ENCODE measurements at places on chromosomes 6 and 20. TPM values are rescaled to one million over a fixed set of nuclear protein-coding genes. Genes with fewer than 3 reads are reported as not detected.

The CDYL gene
- total RNA-seq = 27.7 TPM

The PLCG1 gene
- 186 TPM for total RNA-seq

The HUS1B gene
- total RNA-seq = 3.6 TPM

The MEP1A gene
- total RNA-seq = not detected

The ZNF831 gene
- 1.0 TPM for total RNA-seq

The SASH1 gene
- 255 TPM for total RNA-seq

The BHLHE23 gene
- not detected for total RNA-seq

The SMLR1 gene
- not detected for total RNA-seq

The DUSP15 gene
- not detected for total RNA-seq

The CDSN gene
- total RNA-seq = not detected

The MLIP gene
- 0.51 TPM for total RNA-seq

The TAF8 gene
- total RNA-seq = 48.8 TPM

The NOL4L gene
- total RNA-seq = 6.5 TPM

The WFDC10A gene
- total RNA-seq = not detected

The SAPCD1 gene
- total RNA-seq = 8.3 TPM

The SIRPB2 gene
- 53.7 TPM for total RNA-seq

The IRF4 gene
- 11.9 TPM for total RNA-seq

The KHDC1L gene
- total RNA-seq = not detected

The SLC44A4 gene
- not detected for total RNA-seq

The CFAP61 gene
- total RNA-seq = 2.1 TPM

The TUBB2B gene
- total RNA-seq = 1.0 TPM

The GPX6 gene
- not detected for total RNA-seq

The JAG1 gene
- 103 TPM for total RNA-seq

The CPNE5 gene
- 1.3 TPM for total RNA-seq

The SOX18 gene
- total RNA-seq = 9.3 TPM

The ZNF334 gene
- 0.44 TPM for total RNA-seq

The GJA1 gene
- 47.4 TPM for total RNA-seq

The NKAIN2 gene
- total RNA-seq = not detected

The ASIP gene
- total RNA-seq = not detected

The SNAP91 gene
- total RNA-seq = not detected

The SAMD10 gene
- total RNA-seq = 2.3 TPM

The PHACTR3 gene
- not detected for total RNA-seq

The HLA-DQA1 gene
- total RNA-seq = 7.7 TPM

The DCDC2 gene
- not detected for total RNA-seq

The TAGAP gene
- total RNA-seq = 2.0 TPM

The TXLNB gene
- 3.2 TPM for total RNA-seq

The C6orf15 gene
- not detected for total RNA-seq

The CGA gene
- not detected for total RNA-seq

The APOBEC2 gene
- not detected for total RNA-seq

The TTLL9 gene
- 0.51 TPM for total RNA-seq

Measured in subcutaneous adipose tissue (tissue), 4 donors.